ENCODE measurements at places on chromosomes 5 and 9.

GRCh38 chr5:72000707-72001106 lies 106.6 kb upstream of the MAP1B start:
- no peak for DNase-seq

GRCh38 chr5:140025736-140026135 lies 17.4 kb downstream of the NRG2 start:
- no peak for DNase-seq

DNA sequence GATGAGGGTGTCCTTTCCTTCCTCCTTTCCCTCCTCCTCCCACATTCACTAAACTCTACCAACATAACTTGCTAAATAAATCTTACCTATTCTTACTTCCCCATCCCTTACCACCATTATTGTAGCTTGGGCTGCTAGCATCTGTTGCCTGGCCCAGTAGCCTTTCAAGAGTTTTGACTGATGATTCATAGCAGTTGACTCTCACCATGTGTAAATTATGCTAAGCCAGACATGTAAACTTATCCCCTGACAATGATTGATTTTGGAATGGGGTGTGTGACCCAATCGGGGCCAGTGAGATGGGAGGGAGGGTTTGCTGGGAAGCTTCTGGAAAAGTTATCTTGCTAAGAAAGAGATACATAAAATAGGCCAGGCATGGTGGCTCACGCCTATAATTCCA lies 161.8 kb upstream of the SPRY4 start:
- DNase-seq, result peak; percentile 20

GRCh38 chr5:36373527-36374086 lies 71.9 kb upstream of the RANBP3L start:
- peak; percentile 70 for DNase-seq

DNA sequence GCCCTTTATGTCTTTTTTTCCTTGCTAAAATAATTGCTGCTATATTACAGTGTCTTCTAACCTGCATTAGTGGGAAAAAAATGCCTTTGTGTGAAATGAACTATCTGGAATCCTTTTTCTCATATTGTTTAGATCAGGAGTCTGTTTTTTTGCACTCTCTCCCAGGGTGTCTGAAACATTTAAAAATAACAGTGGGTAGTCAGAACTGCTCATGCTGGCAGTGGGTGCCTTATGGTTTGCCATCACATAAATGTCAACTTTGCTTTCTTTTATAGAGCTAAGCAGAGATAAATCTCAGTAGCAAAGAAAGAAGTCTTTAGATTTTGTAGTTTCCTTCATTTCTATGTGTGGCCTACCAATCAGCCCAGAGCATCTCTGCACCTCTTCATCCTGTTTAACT lies 347.8 kb upstream of the RGMB start:
- DNase-seq, result peak; percentile 15

GRCh38 chr9:111986035-111986556 lies 89.5 kb downstream of the UGCG start:
- DNase-seq, result no peak

- DNase-seq, result peak; percentile 80
Observed at GRCh38 chr9:113807173-113808061, 68.7 kb upstream of the ZNF618 start.

GRCh38 chr9:129256959-129257713 lies 79.1 kb upstream of the IER5L start:
- no peak for DNase-seq

- no peak for DNase-seq
Observed at GRCh38 chr9:134993996-134994720, 76.4 kb upstream of the FCN1 start.

DNA sequence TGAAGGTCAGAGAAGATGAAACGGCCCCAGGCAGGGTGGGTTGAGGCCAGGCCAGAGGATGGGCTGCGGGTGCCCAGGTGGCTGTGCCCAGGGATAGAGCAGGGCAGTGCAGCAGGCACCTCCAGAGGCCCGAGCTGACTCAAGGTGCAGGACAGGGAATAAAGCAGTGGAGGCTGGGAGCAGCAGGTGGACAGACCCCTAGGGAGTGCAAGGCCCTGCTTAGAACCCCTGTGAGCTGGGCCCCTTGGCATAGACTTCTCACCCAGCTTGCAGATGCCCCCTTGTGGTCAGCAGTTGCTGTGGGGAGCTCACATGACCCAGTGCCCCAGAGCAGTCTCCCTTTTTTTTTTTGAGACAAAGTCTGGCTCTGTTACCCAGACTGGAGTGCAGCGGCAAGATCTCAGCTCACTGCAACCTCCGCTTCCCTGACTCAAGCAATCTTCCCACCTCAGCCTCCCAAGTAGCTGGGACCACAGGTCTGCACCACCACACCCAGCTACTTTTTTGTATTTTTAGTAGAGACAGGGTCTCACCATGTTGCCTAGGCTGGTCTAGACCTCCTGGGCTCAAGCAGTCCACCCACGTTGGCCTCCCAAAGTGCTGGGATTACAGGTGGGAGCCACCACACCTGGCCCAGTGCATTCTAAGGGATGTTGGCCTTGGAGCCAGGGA lies 118.8 kb downstream of the WNK2 start:
- peak; percentile 67 for DNase-seq

DNA sequence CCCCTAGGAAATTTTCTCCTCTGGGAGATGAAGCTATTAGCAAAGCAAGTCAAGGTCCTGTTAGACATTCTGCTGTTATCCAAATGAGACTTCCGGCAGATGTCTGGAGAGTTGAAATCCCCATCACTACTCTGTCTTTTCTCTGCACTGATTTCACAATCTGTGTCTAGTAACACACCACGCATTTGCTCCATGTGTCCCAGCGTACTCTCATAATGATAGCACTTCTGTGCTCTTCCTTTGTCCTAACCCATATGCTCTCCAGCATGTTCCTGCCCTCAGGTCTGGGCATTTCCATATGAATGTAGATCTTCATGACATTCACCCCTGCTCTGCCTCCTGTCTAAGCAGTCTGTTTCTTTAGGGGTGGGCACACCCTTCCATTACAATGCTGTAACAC lies 1949.0 kb upstream of the WWC1 start:
- DNase-seq, result no peak

- DNase-seq, result peak; percentile 43
Observed at GRCh38 chr9:31574006-31574765, 810.3 kb upstream of the ACO1 start.

DNA sequence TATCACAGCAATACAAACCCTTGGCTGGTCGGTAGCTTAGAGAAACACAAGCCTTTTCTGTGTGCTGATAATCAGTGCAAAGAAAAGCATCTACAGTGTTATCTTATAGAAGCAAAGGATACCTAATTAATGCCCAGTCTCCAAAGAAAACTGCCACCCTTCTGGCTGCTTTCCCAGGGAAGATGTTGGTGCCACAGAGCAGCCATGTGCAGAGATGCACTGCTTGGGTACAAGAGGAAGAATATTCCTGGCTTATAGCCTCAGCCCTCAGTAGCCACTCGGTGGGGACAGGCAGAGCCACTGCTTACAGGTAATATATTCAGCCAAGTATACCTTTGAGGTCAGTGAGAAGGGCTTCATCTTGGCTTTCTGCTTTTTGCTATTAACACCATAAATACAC lies 185.3 kb downstream of the PCSK1 start:
- DNase-seq, result no peak

DNA sequence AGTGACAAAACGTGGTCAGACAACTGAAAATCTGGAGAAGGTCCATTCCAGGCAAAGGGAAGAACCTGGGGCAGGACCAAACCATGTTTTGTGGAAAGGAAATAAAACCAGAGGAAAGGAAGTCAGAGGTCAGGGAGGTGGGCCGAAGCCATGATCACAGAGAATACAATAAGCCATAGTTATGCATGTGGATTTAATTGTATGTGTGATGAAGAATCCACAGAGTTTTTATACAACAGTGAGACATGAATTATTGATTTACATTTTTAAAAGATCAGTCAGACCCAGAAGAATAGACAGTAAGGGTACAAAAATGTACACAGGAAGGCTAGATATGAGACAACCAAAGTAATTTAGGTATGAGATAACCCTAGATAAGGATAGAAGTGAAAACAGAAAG lies 20.8 kb downstream of the TTC33 start:
- DNase-seq, result peak; percentile 16

- DNase-seq, result no peak
Observed at GRCh38 chr5:97618721-97619120, 435.7 kb upstream of the RIOK2 start.

DNA sequence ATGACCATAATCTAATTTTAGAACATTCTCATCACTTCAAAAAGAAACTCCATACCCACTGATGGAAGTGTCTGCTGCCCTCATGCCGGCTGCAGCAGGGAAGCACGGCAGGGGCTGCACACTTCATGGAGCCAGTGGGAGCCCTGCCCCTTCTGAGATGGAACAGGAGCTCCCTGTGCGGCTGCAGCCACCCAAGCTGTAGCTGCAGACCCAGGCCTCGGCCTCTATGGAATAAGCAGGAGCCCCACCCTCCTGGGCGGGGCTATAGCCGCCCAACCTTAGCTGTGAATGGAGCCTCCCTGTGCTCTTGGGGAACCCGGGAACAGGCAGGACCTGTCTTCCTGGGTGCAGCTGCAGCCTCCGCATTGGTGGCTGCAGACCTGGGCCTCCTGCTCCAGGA lies 128.5 kb downstream of the NUDT12 start:
- DNase-seq, result no peak

- peak; percentile 81 for DNase-seq
Observed at GRCh38 chr5:32092938-32093812, 80.9 kb downstream of the GOLPH3 start.

GRCh38 chr5:144583541-144584449 lies 413.1 kb downstream of the KCTD16 start:
- DNase-seq, result no peak

DNA sequence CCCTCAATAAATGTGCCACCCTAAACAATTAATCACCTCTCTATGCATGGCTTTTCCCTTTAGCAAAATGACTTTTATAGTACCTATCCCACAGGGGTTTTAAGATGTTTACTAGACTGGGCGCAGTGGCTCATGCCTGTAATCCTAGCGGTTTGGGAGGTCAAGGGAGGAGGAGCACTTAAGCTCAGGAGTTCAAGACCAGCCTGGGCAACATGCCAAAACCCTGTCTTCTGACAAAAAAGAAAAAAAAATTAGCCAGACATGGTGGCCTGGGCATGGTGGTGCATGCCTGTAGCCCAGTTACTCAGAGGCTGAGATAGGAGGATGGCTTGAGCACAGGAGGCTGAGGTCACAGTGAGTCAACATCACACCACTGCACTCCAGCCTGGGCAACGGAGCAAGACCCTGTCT lies 13.5 kb downstream of the SH3TC2 start:
- DNase-seq, result no peak

DNA sequence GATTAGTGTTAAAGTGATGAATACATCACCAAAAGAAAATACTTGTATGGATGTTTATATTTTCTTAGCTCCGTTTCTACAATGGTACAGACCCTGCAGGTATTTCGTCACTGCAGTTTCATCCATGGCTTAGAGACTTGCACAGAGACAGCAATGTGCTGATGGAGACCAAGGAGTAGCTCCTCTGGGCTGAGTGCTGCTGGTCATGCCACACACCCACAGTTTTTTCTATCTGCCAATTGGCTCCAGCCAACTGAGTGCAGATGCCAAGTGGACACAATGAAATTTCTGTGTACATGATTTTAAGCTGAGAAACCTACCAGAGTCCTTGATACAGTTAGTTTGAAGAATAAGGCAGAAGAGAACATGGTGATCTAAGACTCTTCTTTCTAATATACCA lies 145.9 kb upstream of the ADCY2 start:
- no peak for DNase-seq

GRCh38 chr5:122394284-122394930 lies 82.4 kb downstream of the SNCAIP start:
- peak; percentile 82 for DNase-seq

DNA sequence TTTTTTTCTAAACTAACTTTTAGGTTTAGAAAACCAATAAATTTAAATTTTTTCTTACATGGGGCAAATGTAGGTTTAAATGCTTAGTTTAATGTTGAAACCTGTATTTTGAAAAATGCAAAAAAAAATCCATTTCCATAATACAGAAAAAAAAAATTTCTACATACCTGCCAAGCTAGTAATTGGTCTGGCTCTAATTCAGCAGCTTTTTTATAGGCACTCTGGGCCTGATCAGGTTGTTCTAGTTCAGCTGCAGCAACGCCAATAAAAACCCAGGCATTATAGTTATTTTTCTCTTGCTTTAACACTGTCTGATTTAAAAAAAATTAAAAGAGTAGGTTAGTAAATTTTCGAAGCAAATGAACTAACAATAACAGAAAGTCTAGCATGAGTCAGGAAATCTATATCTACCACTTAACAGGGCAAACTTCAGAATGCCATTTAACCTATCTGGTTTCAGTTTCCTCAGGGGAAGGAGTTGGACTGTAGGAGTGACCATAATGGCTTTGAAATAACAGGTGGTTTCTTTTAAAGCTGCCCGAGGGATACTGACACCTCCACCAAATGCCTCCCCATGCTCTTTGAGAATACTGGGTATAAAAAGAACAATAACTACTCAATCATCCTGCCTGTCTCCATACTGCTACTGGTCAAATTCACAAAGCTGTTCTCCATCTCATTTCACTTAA lies 11.6 kb downstream of the SKIC3 start:
- DNase-seq, result peak; percentile 41

DNA sequence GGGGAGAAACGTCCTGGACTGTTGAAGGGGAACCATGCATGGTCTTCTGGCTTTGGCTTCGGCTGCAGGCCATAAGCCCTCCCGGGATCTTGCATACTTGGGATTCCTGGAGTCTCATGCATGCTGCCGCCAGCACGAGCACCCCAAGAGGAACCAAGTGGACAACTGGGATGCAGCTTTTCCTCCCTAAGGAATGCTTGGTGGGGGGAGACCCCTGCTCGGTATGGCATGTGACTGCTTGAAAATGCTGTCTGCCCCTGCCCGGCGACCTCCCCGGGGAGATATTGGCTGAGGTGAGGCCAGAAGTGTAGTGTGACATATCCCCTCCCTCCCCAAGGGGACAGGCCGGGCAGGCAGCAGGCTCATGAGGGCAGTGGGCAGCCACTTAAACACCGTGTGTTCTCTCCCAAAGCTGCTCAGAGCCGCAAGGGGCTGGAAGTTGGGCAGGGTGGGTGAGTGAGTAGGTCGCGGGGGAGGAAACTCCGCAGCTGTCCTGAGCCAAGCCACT lies 15.7 kb downstream of the TMEM171 start:
- DNase-seq, result no peak

- DNase-seq, result no peak
Observed at GRCh38 chr5:58011301-58011700, 448.6 kb downstream of the PLK2 start.

- no peak for DNase-seq
Observed at GRCh38 chr5:128015478-128015877, 68.1 kb upstream of the SLC12A2 start.

DNA sequence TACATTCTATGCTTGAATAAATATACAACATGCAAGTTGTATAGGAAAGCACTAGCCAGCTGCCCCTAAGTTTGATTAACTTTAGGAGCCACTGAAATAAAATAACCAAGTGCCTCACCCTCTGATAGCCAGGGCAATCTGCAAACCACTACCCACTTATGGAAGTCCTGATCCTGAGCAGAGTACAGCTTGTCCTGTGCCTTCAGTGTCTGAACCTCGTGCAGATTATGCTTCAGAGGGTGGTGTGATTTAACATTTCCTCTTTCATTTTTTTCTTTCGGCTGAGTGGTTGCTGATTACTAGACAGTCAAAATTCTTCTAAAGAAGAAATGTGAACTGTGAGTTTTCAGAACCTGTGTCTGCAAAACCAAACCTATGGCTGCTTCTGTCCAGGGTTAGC lies 327.7 kb downstream of the PIK3R1 start:
- DNase-seq, result no peak
